ENCODE measurements at places on chromosomes 3 and 15.

DNA sequence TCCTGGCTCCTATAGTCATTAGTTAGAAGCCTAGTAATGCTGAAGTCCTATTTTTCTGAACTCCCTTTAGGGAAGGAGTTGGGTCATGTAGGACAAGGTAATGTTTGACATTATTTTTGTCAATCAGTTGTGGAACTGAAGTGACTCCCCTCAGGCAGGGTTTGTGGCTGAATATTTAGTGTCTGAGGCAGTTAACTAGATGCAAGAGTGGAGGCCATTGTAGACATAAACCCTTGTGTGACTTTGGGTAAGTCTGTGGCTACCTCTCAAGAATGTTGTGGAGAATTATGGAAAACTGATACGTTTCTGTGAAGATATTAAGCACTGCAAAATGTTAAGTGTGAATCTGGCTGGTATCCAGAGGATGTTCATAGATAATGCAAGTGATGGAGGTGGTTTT lies 125.2 kb upstream of the PHLDB2 start:
- no peak for DNase-seq

- no peak for DNase-seq
Observed at GRCh38 chr3:48236531-48236930, 4.4 kb upstream of the ZNF589 start.

- no peak for DNase-seq
Observed at GRCh38 chr3:103791786-103792515, 1357.1 kb downstream of the ZPLD1 start.

GRCh38 chr3:117019082-117019713 lies 309.6 kb downstream of the TUSC7 start:
- peak; percentile 44 for DNase-seq

- no peak for DNase-seq
Observed at GRCh38 chr3:176590722-176591121, 606.6 kb downstream of the TBL1XR1 start.

DNA sequence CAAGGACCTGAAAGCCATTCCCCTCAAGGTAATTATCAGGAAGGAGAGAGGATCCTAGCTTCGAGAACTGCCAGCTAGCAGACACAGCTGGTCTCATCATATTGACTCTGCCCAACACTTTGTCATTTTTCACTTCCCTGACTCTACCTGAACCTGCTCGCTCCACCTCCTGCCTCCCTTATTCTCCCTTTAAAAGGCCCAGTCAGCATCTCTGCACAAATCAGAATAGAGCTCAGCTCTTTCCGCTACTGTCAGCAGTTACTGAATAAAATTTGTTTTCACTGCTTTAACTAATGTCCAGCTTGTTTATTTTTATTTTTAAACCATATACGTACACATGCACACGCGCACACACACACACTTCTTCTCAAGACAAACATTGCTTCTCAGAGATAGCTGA lies 57.2 kb upstream of the MCF2L2 start:
- DNase-seq, result no peak

- DNase-seq, result no peak
Observed at GRCh38 chr15:61403884-61404283, 174.8 kb upstream of the RORA start.

- no peak for DNase-seq
Observed at GRCh38 chr15:41340189-41340695, 7.6 kb downstream of the NUSAP1 start.

DNA sequence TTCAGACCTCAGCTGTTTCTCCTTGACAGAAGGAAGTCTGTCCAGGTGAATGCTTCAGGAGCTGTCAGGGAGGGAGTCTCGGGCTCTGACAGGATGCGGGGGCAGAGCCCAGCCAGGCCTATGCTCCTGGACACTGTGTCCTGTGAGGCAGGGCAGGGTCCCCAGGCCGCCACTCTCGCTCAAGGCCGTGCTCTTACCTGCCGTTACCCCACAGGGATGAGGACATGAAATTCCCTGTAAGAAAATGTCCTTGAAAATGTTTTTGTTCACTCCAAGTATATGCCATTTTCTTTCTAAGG lies 63.9 kb downstream of the BOC start:
- no peak for DNase-seq

GRCh38 chr15:100125401-100126191 lies 216.2 kb downstream of the ADAMTS17 start:
- no peak for DNase-seq

- no peak for DNase-seq
Observed at GRCh38 chr3:119589102-119589773, 8.4 kb upstream of the PLA1A start.

GRCh38 chr3:8223766-8224165 lies 277.9 kb upstream of the LMCD1 start:
- no peak for DNase-seq

GRCh38 chr3:107753494-107753893 lies 230.7 kb downstream of the BBX start:
- peak; percentile 14 for DNase-seq

DNA sequence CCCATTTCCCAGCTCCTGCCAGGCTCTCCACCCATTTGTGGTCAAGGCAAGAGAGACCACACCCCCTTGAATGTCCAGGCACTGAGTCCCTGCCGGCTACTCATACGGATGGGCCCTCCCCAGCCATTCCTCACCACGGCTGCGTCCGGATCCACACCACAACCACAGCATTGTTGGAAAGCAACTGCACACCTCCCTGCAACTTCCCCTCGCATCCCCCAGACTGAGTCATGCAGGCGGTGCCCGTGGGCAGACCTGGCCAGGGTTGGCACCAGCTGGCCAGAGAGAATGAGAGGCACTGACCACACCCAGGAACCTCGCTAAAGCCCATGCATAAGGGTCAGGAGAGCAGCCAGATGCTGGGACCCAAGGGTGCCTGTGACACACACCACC lies 30.5 kb downstream of the LOXL1 start:
- DNase-seq, result no peak

- no peak for DNase-seq
Observed at GRCh38 chr3:150180334-150180733, 209.6 kb upstream of the PFN2 start.

DNA sequence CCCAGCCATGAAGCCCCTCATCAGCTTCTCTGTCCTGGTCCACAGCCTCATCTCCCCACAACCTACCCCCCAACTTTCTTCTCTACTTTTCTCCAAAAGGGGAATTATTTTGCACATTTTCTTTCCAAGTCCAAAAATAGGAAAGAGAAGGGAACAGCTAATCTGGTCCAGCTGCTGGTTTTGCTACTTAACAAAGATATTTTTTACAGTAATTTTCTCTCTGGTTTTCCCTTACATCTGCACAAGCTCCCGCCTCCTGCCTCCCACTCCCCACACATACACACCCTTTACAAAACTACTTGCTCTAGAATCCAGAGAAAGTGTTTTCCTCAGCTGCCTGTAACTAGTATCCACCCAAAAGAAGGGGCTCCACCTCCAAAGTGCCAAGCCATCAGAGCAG lies 177.2 kb downstream of the POLR2M start:
- no peak for DNase-seq

GRCh38 chr15:95684693-95685115 lies 645.8 kb upstream of the NR2F2 start:
- no peak for DNase-seq

GRCh38 chr3:12503126-12503957 lies 19.1 kb downstream of the TSEN2 start:
- no peak for DNase-seq

- DNase-seq, result no peak
Observed at GRCh38 chr3:113251817-113252216, 40.5 kb downstream of the BOC start.

GRCh38 chr3:114496466-114496865 lies 202.6 kb downstream of the TIGIT start:
- DNase-seq, result no peak

DNA sequence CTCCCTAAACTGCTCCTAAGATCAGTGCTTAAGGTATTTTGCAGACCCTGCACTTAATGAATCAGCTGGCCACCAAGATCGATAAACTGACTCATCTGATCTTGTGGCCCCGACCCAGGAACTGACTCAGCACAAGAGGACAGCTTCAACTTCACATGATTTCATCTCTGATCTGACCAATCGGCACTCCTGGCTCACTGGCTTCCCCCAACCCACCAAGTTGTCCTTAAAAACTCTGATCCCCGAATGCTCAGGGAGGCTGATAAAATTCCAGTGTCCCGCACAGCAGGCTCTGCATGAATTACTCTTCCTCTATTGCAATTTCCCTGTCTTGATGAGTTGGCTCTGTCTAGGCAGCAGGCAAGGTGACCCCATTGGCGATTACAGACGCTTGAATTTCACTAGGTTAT lies 13.5 kb downstream of the HTR3E start:
- no peak for DNase-seq

- no peak for DNase-seq
Observed at GRCh38 chr3:38723569-38724391, 74.3 kb upstream of the SCN5A start.

- DNase-seq, result no peak
Observed at GRCh38 chr3:189632242-189632641, 1.1 kb downstream of the TP63 start.

DNA sequence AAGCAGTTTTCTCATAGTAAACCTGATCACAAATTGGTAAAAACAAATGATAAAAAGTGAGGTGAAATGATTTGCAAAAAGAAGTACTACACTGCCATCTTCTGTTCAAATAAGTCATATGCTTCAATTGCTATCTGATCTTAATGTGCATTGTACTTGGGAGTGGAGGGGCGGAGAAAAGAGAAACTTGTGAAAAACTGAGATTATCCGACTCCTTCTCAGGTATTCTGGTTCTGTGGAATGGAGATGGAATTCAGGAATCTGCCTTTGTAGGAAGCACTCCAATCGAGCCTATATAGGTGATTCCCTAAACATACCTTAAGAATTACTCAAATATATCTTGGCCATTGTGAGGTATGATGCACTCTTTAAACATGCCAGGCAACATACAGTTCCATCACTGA lies 180.6 kb downstream of the CHL1 start:
- no peak for DNase-seq

DNA sequence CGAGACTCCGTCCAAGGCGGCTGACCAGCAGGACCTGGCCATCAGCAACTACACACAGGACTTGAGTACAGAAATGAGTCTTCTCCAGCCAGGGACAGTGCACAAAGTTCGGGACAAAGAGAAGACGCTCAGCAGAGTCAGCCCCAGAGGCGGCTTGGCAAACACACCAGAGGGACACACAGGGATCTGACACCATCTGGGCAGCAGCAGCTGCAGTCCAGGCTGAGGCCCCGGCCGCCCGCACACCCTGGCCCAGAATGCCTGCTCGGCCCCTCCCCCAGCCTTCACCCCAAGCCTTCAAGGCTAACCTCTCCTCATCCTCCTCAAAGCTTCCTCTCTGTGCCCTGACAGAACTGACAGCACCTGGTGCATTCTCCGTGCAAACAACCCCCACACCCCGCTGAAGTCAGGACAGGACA lies 61.1 kb downstream of the XXYLT1 start:
- DNase-seq, result no peak

DNA sequence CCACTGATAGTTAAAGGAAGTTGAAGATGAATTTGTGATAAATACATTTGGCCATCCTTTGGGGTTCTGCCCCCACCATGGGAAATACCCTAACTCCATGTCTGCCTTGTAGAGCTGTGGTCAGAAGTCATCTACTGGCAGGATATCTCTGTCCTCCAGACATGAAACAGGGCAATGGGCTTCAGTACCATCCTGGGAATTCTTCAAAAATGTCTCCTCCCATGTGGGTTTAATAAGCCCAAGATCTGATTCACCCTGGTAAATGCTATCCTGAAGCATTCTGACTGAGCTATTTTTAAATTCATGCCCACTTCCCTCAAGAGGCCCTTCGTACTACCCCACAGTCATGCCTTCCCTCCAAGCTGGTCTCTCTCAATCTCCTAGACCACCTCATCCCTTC lies 113.7 kb upstream of the SLC25A36 start:
- DNase-seq, result no peak

DNA sequence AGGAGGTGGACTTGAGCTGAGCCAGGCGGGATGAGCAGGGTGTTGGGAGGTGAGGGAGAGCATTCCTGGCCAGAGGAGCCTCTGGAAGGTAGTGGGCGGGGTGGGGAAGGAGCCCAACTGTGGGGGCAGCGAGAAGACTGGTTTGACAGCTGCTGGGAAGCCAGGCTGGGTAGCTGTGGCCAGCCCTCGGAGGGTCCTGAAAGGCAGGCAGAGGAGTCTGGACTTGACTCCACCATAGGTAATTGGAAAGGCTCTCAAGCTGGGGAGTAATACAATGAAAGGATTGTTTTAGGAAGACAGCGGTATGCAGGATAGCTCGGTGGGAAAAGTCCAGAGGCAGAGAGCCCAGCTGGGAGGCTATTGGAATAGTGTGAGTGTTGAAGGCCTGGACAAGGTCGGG lies 17.2 kb downstream of the EPHB3 start:
- DNase-seq, result no peak

DNA sequence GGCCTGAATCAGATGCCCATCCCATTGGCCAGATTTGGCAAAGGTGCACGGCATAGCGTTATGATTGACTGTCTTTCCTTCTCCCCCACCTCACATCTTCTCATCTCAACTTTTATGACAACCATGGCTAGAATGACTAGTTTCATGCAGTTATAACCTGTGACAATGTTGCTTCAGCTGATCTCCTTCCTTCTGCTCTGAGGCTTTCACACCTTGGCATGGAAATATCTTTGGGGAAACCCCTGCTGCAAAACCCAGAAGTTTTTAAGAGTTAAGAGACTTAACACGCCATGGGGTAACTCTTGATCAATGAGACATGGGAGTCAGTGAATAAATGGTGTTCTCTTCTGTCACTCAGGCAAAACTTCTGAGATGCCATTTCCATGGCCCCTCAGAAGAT lies 290.7 kb upstream of the MDFIC2 start:
- no peak for DNase-seq

GRCh38 chr3:10933021-10933420 lies 59.5 kb upstream of the SLC6A1 start:
- DNase-seq, result no peak

DNA sequence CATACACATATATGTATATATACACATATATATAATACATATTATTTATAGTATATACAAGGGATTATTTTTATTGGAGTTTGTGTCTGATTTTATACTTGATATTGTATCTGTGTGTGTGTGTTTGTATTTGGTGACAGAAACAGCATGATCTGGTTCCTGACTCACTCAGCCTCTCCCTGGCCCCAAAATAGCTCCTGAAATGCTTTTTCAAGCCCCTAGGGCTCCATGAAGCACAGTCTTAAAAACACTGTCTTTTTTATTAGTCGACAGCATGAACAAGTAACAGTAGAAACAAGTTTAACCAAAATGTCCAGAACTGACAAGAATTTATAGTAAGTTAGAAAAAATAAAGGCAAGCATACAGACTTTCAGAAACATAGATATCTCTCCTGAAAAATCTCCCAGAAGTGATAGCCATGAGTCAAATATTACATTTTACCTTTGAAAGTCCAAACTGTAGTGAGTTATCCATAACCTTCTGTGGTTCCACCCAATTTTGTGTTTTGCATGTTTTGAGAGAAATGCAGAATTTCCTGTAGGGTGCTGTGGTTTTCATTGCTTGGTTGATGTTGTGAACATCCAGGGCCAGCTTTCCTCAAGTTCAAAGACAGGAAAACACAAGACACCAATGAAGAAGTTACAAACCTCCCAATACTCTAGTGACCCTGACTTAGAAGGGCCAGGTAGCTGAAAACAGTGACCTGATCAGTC lies 98.5 kb upstream of the CCDC80 start:
- DNase-seq, result peak; percentile 25

- peak; percentile 59 for DNase-seq
Observed at GRCh38 chr3:161409069-161409468, 37.8 kb upstream of the SPTSSB start.

GRCh38 chr15:70586241-70586640 lies 177.1 kb downstream of the UACA start:
- DNase-seq, result no peak
